EL (cell line): ENCODE measurements at places on chromosomes 5 and 9.

- no peak for DNase-seq
Measured at GRCh38 chr5:89968958-89969381, 440.6 kb downstream of the CETN3 start.

- peak; percentile 78 for DNase-seq
Measured at GRCh38 chr5:132065351-132065937, 5.0 kb downstream of the IL3 start.

DNA sequence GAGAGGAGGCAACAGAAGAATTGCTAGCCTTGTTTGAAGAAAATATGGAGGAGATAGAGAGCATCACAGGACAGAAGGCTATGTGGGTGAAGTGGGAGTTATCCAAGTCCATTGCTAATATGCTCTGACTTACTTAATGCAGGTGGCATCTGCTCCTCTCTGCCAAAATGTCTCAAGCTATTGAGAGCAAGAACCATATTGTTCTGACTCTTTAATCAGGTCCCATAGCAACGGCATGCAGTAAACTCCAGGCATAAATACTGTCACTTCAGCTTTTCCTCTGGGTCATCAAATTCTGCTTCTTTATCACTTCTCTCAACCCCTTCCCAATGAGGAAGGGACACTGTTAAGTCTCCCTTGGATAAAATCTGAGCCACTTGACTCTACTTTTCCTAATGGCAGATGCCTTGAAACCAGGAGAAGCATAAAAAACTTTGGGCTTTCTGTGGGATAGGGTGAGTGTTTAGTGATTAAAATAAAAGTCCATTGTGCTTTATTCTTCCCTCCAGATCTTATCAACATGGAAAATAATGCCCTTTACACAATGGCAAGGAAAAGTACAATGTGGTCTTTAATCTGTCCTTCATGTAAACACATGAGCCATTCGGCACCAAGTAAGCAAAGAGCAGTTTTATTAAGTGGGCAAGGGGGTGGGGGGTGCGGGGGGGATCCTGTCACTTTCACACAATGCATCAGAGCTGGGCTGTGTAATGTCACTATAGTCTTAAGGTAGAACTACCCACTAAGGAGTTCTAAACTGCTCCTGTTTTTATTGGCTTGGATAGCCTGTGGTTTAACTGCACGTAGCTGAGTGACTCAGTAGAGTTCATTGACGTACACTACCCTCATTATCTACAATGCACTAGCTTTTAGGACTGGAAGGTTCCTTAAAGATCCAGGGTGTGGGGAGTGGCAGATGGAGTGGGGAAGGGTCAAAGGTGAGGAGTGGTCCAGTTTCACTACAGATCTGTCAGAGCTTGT lies 71.0 kb upstream of the TARS1 start:
- DNase-seq: peak; percentile 89

DNA sequence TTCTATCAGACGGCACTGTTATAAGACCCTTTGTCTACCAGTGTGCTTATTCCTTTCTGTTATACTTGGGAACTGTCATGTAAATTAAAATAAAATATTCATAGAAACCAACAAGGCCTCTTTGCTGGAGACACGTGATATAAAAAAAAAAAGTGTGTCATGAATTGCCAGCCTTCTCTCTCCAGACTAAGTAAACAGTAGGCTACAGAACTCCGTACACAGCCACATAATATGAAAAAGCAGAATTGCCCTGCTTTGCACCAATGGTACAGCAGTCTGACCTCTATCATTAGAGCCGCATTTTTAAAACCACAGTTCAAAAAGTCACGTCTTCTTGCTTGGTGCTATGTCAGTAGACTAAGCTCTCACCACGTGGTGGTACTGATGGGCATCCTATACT lies 231.3 kb downstream of the SEMA5A start:
- no peak for DNase-seq

GRCh38 chr5:98363157-98363556 lies 410.3 kb upstream of the RGMB start:
- DNase-seq: no peak

- peak; percentile 77 for DNase-seq
Measured at GRCh38 chr9:3962496-3962895, 337.4 kb downstream of the GLIS3 start.

- DNase-seq: no peak
Measured at GRCh38 chr9:72590824-72591223, 69.4 kb downstream of the TMC1 start.

GRCh38 chr5:73856997-73857396 lies 231.0 kb downstream of the ARHGEF28 start:
- DNase-seq: no peak

- no peak for DNase-seq
Measured at GRCh38 chr9:21615018-21615417, 132.9 kb upstream of the IFNE start.

- DNase-seq: peak; percentile 60
Measured at GRCh38 chr5:14720236-14720923, 55.9 kb downstream of the OTULIN start.

- no peak for DNase-seq
Measured at GRCh38 chr9:100063185-100063584, 35.6 kb downstream of the ERP44 start.

GRCh38 chr9:128145536-128145935 lies 3.7 kb upstream of the LCN2 start:
- no peak for DNase-seq

DNA sequence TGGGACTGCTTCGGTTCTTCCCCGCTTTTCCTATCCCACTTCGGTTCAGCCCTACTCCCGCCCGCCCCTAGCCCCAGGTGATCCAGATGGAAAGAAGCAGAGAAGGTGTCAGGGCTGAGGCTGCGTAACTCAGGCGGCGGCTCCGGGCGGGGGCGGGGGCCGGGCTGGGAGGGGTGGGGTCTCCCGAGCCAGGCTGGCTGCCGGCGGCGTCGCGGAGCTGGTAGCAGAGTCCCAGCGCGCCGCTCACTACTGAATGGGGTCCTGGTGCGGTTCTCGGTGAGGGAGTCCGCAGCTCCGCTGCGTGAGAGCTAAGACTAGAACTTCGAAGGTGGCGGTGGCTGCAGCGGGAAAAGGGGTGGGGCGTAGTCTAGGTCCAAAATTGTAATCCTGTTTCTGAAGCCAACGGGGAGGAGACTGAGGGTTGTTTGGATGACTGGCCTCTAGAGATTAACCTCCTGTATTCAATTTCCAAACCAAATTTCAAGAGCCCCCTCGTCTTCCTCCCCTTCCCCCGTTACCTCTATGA lies 1.4 kb downstream of the PRR16 start:
- peak; percentile 82 for DNase-seq

DNA sequence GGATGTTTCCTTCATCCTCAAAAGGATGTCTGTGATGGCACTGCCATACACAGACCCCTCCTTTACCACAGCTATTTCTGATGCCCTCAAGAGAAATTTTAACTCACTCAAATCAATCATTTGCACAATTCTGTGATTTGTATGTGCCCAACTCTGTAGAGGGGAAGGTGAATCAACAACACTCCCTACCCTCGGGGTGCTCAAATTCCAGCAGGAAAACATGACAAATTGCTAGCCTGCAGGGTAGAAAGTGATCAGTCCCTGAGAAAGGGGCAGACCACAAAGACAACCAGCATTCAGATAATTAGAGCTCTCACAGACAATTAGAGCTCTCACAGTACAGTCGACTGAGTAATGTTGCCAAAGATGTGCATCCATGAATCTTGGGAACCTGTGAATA lies 45.3 kb upstream of the FOXE1 start:
- peak; percentile 48 for DNase-seq

- DNase-seq: peak; percentile 98
Measured at GRCh38 chr9:134551644-134552348, 89.8 kb upstream of the COL5A1 start.

DNA sequence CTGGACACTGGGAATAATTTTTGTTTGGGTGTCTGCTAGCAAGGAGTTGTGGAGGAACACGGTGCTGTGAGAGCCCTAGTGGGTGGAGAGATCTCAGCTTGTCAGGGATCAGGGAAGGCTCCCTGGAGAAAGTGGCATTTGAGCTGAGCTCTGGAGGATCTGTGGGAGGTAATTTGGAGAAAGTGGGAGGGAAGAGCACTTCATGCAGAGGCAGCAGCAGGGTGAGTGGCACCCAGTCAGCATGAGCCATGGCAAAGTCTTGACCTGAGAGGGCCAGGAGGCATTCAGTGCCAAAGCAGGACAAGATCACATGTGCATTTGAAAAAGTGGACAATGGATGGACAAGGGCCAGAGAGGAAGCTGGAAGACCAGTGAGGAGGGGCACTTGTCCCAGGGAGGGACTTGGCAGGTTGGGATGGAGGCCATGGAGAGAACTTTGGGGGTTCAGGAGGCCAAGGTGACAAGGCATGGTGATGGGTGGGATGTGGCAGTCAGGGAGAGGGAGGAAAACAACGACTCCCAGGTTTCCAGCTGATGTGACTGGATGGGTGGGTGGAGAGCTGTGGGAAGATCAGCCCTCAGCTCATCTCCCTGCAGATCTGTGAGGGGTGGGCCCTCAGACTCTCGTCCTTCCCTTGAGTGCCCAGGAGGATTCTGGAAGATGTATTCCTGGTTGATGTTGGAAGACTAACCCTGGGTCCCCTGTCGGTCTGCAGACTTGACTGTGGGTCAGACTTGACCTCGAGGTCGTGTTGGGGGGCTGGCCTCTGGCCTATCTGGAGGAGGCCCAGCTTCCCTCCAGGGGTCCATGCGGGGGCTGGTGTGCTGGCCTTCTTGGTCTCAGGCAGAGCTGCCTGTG lies 68.9 kb upstream of the PITX1 start:
- DNase-seq: no peak

GRCh38 chr5:131747180-131748105 lies 49.4 kb downstream of the FNIP1 start:
- DNase-seq: peak; percentile 21

DNA sequence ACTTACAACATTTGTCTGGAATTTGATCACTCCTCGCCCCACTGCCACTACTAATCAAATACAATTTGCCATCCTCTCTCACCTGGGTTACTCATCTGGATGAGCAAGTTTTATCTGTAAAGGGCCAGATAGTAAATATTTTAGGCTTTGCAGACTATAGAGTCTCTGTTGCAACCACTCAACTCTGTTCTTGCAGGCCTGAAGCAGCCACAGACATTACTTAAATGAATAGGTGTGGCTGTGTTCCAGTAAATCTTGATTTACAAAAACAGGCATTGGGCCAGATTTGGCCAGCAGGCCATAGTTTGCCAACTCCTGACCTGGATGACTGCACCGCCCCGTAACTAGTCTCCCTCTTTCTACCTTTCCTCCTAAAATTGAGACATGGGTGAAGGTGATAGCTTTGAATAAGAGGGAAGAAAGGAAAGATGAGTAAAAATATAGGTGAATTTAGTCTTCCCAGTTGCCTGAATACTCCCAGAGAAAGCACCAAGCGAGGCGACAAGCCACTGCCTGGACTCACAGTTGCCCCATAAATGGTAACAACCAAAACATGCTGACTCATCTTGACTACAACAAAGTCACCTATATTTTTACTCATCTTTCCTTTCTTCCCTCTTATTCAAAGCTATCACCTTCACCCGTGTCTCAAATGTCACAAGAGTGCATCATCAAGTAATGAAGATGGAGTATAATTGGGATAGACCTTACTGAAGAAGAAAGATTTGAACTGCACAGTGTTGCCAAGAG lies 32.5 kb upstream of the SCAMP1 start:
- no peak for DNase-seq

DNA sequence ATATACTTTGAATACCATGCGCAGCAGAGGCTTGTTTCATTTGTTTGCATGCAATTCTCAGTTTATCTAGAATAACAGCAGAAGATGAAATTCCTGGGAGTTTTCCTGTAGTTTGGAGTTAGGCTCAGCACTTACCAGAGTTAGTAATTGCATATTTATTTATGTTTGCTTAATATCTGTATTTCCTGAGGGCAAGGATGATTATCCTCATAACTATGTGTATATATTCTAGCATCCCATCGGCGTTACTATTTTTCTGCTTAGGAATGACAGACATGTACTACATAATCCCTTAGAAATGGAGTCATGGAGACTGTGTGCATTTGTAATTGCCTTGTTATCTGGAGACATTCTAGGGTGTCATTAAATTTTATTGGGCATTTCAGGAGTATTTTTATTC lies 1184.8 kb downstream of the DTWD2 start:
- peak; percentile 93 for DNase-seq

DNA sequence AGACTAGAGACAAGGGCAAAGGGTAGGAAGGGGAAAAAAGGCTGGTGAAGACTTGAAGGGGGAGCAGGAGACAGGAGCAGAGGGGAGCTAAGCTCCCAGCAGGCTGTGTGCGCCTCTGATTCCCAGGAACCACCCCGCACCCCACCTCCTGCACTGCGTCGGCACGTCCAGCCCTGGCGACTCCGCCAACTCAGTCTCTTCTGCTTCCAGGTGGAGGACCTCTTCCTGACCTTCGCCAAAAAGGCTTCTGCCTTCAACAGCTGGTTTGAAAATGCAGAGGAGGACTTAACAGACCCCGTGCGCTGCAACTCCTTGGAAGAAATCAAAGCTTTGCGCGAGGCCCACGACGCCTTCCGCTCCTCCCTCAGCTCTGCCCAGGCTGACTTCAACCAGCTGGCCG lies 30.5 kb downstream of the DYNC2I2 start:
- DNase-seq: no peak

DNA sequence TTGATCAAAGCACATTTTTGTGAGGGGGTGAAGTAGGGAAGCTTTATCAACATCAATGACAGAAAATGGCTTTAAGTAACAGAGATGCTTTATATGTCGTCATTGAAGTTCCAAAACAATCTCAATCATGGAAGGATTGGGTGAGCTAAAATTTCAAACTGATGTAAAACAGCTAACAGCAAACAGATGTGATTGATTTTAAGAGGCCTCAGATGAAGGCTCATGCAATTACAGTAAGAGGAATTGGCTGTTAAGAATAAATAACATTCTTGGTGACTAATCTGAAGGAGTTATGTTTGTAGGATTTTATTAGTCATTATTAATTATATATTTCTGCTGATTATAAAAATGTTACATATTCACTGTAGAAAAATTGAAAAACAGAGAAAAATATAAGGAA lies 63.5 kb upstream of the PUM3 start:
- DNase-seq: peak; percentile 2

DNA sequence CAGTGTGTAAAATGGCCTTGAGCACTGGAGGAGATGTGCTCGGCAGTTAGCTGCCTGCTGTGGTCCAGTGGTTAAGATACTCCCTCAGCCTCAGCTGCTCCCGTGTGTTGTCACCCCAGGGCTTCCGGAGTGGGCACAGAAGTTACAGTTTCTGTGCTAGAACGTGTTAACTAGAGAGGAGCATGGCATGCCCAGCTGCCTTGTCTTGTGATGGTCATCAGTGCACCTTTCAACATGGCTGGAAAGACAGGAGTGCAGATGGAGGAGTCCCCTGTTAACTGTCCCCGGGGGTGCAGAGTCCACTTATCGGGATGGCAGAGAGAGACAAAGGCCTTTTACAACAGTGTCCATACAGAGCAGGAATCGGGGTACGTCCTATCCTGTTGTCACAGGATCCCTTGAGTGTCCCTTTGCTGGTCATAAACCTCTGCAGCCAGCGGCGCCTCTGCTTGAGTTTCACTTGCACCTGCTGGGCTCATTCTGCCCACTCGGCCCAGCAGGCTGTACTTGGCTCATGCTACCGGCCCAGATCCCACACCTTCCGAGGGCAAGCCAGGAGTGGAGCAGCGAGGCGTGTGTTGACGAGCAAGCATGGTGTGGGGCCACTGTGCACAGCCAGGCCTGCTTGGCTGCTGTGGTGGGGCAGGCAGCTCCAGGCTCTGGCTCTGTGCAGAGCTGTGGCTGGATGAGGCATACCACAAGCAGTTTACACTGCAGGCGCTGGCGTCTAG lies 112.6 kb downstream of the EHMT1 start:
- DNase-seq: no peak

GRCh38 chr5:102866237-102866600 lies 111.1 kb downstream of the PAM start:
- DNase-seq: no peak
